Mesenchymal stem cell (in vitro differentiated cells and primary cell): ENCODE measurements at places on chromosomes 11 and 22.

DNA sequence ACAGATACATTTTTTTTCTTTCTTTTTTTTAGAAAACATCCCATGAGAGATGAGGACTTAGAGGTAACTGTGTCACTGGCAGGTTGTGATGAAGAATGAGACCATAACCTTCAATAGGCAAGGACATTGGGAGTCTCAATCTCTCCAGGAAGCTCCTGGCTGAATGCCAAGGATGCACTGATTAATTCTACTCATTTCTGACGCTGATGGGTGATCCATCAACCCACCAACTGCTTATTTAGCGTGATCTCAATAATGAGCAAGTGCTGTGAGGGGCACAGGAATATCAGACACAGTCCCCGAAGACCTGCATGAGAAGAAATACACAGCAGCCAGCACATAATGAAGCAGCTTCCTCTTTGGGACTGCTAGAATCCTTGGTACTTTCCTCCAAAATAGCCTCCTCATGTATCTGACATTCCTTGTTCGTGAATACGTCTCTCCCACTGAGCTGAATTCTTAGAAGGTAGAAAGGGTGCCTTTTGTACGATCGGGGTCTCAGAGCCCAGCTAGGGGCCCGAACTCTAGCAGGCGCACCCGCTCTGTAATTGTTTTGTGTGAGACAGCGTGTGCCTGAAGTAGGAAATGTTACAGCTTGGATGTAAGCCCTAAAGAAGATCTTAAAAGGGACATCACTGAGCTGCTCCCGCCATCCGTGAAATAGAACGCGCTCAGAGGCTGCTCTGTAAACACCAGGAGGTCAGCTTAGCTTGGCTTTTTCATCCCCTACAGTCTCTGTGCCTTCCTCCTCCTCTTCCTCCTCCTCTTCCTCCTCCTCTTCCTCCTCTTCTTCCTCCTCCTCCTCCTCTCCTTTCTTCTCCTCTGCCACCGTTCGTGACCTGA is 7.2 kb downstream of the CLMP start:
- peak; percentile 38 for DNase-seq

- DNase-seq: peak; percentile 54
Measured at GRCh38 chr22:29617922-29618629, 14.6 kb downstream of the NF2 start.

DNA sequence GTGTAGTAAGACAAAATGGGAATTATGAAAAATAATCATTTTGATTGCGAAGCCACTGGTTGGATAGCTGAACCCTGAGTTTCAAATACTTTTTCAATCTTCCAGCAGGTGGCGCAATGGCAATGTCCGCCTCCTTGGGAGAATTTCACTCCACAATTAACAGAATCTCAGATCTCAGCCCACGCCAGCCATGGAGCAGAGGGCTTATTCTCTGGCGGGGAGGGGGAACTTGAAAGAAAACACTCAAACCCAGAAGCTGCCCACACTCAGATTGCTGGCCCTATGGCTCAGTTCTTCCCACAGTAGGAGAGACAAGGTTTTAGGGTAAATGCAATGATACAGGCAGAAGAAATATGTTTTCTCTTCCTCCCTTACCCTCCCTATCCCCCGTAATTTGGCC is 38.7 kb upstream of the RCN1 start:
- peak; percentile 57 for DNase-seq

- no peak for DNase-seq
Measured at GRCh38 chr11:68013611-68014156, 3.6 kb downstream of the ALDH3B1 start.

DNA sequence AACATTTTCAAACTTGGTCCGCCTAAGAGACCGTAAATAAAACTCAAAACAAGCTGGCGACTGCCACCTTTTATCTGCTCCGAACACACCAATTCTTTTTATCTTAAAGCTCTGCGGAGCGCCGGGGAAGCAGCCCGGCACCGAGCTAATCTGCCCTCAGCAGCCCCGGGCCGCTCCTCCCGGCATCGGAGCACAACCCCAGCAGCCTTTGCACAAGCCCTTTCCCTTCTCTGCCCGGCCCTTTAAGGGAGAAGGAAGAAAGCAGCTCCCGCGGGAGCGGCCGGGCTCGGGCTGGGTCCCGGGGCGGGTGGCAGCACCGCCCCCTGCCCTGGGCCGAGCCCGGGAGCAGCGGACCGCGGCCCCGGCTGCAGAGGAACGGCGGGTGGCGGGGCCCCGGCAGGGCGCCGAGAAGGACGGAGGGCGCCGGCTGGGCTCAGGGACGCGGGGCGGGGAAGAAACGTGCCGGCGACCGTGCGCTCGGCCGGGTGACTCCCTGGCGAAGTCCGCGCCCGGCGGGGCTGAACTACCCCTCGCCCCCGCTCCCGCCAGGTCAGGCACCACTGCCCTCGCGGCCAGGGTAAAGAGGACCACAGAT is 133.6 kb upstream of the C11orf58 start:
- DNase-seq: peak; percentile 57

DNA sequence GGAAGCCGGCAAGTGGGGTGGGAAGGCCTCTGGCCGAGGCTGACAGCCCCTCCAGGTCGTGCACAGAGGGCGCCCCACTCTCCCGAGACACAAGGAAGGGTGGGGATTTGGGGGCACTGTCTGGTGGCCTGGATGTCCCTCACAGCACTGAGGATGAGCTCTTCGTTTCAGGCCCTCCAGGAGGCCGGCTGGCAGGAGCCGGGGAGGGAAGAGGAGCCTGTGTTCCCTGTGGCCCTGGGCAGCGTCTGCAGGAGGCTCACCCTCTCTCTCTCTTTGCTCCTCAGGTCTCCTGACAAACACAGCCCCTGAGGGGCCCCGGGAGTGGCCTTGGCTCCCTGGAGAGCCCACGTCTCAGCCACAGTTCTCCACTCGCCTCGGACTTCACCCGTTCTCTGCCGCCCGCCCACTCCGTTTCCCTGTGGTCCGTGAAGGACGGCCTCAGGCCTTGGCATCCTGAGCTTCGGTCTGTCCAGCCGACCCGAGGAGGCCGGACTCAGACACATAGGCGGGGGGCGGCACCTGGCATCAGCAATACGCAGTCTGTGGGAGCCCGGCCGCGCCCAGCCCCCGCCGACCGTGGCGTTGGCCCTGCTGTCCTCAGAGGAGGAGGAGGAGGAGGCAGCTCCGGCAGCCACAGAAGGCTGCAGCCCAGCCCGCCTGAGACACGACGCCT is 1078.0 kb downstream of the BRD1 start:
- DNase-seq: no peak

GRCh38 chr11:112293614-112294013 is 33.0 kb upstream of the PLET1 start:
- DNase-seq: no peak

DNA sequence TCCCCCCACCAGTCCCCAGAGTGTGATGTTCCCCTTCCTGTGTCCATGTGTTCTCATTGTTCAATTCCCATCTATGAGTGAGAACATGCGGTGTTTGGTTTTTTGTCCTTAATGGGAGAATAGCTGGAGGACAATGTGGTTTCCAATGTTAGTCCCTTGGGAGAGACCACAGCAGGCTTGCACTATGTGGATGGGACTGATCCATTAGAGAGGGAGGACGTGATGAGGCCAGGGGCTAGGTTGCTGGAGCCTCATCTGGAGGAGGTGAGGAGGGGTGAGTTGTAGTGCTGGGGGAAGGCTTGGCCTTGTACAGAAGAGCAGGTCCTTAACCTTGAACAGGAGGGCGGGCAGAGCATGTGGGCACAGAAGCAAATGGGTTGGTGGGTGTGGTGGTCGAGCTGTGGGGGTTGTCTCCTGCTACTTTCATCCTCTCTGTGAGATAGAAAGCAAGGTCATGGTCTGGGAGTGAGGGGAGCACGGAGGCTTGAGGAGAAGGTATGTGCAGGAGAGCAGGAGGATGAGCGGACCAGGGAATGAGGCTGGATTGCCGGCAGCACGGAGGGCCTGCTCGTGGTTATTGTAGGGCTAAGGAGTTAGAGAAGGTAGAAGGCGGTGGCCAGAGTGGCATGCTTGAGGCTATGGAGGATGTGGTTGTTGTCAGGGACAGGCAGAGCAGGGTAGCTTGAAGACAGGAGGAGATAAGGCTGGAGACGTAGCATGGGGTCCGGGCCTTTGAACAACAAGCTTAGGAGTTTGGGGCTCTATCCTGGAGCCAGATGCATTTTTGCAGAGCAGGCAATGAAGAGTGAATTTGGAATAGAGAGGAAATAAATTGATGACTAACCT is 11.2 kb upstream of the SREBF2 start:
- no peak for DNase-seq

- no peak for DNase-seq
Measured at GRCh38 chr22:23063539-23064380, 6.6 kb upstream of the GNAZ start.

GRCh38 chr11:5605849-5606248 is 9.4 kb downstream of the TRIM6 start:
- peak; percentile 74 for DNase-seq

DNA sequence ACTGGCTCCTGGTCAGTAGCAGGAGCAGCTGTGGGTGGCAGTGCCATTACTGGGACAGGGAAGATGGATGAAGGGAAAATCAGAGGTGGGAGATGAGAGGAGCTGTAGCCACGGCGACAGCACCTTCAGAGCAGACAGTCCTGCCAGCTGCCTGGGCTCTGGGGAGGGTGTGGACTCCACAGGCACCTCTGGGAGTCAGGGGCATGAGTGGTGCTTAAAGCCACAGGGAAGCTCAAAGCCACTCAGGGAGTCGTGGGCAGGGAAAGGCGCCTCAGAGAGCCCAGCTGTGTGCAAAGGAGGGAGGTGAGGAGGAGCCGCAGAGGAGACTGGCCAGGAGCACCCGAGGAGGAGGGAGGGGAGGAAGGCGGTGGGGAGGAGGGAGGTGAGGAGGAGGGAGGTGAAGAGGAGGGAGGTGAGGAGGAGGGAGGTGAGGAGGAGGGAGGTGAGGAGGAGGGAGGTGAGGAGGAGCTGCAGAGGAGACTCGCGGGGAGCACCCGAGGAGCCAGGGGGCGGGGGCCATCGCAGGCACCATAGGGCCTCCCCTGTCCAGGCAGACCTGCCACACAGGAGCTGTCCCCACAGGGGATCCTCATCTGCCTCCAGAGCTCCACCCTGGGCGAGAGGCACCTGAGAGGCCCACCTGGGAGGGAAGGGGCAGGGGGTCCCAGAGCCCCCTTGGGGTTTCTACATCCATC is 977.6 kb downstream of the BRD1 start:
- DNase-seq: no peak

GRCh38 chr11:77188633-77189491 is 60.8 kb downstream of the MYO7A start:
- no peak for DNase-seq

- DNase-seq: no peak
Measured at GRCh38 chr11:46160100-46160499, 38.8 kb upstream of the PHF21A start.

DNA sequence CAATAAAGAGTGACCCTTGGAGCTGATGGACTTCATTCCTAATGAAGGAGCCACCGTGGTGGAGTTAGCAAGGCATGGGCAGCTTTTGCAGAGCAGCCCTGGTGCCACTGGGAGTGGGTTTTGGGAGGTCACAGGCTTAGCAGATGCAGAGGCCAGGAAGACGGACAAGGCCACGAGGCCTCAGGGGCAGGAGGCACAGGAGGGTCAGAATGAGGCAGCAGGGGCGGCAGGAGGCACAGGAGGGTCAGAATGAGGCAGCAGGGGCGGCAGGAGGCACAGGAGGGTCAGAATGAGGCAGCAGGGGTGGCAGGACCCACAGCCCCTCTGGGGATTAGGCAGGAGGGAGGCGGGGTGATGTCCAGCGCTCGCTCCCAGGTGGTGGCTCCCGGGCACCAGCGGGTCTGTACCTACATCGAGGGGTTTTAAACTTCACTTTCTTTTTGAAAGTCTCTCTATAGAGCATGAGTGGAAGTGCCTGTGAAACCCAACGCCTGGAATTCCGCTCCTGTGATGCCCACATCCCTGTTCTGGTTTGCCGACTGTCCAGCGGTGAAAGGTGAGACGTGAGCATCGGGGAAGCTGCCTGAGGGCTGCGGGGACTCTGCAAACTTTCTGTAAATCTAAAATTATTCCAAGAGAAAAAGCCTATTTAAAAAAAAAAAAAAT is 521.6 kb downstream of the BRD1 start:
- DNase-seq: no peak

GRCh38 chr11:83569134-83569805 is 283.1 kb upstream of the CCDC90B start:
- no peak for DNase-seq

DNA sequence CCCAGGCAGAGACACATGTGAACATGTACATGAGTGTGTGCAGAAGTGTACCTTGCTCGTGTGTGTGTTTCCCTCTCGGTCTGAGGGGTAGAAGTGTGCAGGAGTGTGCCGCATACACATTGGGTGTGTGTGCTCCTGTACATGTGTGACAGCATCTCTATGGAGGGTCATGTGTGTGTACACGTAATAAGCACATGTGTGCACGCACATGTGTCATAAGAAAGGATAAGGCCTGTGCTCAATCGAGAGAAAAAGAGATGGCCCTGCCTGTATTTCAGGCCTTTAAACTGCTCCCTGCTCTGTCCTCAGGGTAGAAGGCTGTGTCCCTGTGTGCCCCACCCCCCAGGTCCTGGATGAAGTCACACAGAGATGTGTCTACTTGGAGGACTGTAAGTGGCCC is 61.8 kb downstream of the OTOG start:
- no peak for DNase-seq

DNA sequence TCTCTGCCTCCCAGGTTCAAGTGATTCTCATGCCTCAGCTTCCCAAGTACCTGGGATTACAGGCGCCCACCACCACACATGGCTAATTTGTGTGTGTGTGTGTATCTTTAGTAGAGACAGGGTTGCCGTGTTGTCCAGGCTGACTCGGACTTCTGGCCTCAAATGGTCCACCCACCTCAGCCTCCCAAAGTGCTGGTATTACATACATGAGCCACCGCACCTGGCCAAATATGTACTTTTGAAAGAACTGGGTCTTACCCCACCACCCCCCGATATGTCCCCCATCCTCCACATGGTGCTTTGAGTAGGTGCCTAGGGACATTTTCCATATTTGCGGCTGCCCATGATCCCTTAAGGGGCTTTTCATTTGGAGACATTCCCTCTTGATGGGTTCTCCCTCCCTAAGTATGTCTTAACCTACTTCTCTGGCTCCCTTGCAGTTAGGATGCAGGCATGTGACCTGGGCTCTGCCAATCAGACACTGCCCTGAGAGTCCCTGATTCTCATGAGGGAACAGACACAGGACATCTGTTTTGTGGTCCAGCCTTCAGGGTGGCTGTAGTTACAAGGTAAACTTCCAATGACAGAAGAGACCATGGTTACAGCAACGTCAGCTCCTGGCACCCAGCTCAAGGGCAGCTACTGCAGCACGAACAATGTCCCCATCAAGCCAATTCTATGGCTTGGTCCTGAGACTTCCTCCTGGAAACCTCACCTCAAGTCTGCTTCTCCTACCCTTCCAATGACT is 48.4 kb downstream of the CHST1 start:
- no peak for DNase-seq

- DNase-seq: peak; percentile 80
Measured at GRCh38 chr11:65884716-65885092, 3.6 kb downstream of the FIBP start.

GRCh38 chr22:46394622-46395021 is 59.1 kb downstream of the TRMU start:
- no peak for DNase-seq

- no peak for DNase-seq
Measured at GRCh38 chr11:116733969-116734508, 38.7 kb downstream of the BUD13 start.
